ENCODE measurements at places on chromosomes 6 and 20. TPM values are rescaled to one million over a fixed set of nuclear protein-coding genes. Genes with fewer than 3 reads are reported as not detected.

Gene PEDS1
- total RNA-seq = 45.5 TPM

Gene RAET1G
- not detected for total RNA-seq

Gene MED23
- 42.1 TPM for total RNA-seq

Gene TRIM31
- total RNA-seq = 0.50 TPM

Gene NOX3
- not detected for total RNA-seq

Gene PI16
- 9.8 TPM for total RNA-seq

- H3K36me3 ChIP-seq = no peaks in the 10 kb centered on the region
- no peaks in the 10 kb centered on the region for H3K27me3 ChIP-seq
- no peak overlapping the region for H3K4me3 ChIP-seq
- no peak overlapping the region for H3K27ac ChIP-seq
Observed at GRCh38 chr6:108348655-108349349, 53.9 kb downstream of the AFG1L start.

DNA sequence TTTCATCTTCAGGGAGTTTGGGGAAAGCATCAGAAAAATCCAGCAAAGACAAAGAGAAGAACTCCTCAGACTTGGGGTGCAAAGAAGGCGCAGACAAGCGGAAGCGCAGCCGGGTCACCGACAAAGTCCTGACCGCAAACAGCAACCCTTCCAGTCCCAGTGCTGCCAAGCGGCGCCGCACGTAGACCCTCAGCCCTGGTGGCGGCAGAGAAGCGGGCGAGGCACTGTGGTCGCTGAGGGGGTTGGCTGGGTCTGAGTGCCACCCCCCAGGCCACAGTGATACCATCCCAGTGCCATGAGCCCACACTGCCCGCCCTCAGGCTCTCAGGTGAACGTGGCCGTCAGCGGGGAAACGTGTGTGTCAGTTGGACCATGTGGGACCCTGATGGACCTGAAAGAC, 3.2 kb downstream of the MRGBP start:
- no peak for DNase-seq
- H3K4me1 ChIP-seq = peaks cover 8% of the 10 kb centered on the region
- no peaks in the 10 kb centered on the region for H3K27me3 ChIP-seq
- H3K4me3 ChIP-seq = no peak overlapping the region

- no peak overlapping the region for H3K4me3 ChIP-seq
- no peak for DNase-seq
- H3K27me3 ChIP-seq = no peaks in the 10 kb centered on the region
- no peaks in the 10 kb centered on the region for H3K36me3 ChIP-seq
- no peaks in the 10 kb centered on the region for H3K4me1 ChIP-seq
- no peak overlapping the region for H3K27ac ChIP-seq
Observed at GRCh38 chr6:140736231-140736630, 1361.8 kb upstream of the CITED2 start.

GRCh38 chr20:31570021-31570463, 35.0 kb upstream of the ID1 start:
- no peaks in the 10 kb centered on the region for H3K27me3 ChIP-seq
- peaks cover 9% of the 10 kb centered on the region for H3K4me1 ChIP-seq
- H3K27ac ChIP-seq = no peak overlapping the region
- DNase-seq = no peak

GRCh38 chr20:14758356-14758755, 420.9 kb upstream of the FLRT3 start:
- no peaks in the 10 kb centered on the region for H3K36me3 ChIP-seq
- H3K27me3 ChIP-seq = no peaks in the 10 kb centered on the region
- H3K4me1 ChIP-seq = no peaks in the 10 kb centered on the region
- no peak overlapping the region for H3K27ac ChIP-seq

GRCh38 chr20:24560571-24561491, 91.4 kb downstream of the SYNDIG1 start:
- DNase-seq = no peak
- H3K27ac ChIP-seq = no peak overlapping the region
- H3K27me3 ChIP-seq = no peaks in the 10 kb centered on the region

All from testis (tissue), 5 donors.